ENCODE measurements at places on chromosomes 16 and 17.

- DNase-seq = no peak
Observed at GRCh38 chr17:47704116-47704515, 10.2 kb downstream of the TBKBP1 start.

DNA sequence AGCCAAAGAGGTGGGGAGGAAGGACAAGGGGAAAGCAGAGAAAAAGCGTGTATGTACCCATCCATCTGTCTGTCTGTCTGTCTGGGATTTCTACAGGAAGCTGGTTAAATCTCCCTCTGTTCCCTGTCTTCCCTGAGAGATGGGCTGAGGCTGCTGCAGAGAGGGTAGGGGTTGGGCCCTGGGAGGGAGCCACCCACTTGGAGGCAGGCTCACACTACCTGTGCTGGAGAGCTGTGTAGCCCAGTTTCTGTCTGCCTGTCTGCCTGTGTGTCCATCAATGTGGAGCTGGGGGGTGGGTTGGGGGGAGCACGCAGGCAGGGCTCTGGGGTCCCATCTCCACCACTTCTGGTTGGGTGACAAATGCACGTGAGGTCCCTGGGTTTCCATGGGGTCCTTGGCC, 18.6 kb upstream of the C17orf113 start:
- no peak for DNase-seq

GRCh38 chr16:57091975-57092785, at the start of gene CPNE2:
Gene CPNE2 (plus strand): TSS chr16:57092583. CDS start chr16:57110743, 18,160 bp downstream.
- no peak for DNase-seq

DNA sequence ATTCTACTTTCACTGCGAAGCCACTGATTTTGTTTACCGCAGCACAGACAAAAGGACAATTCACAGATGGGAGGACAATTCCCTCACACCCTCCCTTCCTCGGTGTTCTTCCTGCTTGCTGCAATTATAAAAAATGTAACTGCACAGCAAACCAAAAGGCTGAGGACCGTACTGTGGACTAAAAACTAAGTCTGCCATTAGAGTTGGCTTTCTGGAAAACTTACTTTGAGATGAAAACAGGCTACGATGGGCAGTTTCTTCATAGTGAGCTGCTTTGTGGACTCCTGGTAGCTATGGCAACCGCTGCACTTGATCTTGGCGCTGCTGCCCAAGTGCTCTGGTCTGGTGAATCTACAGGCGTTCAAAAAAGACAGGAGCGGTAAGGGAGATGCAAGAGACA, 35.2 kb downstream of the USP22 start:
- DNase-seq = no peak

Measured in HFF-Myc (cell line).